Activated CD8-positive, alpha-beta memory T cell treated with anti-CD3 and anti-CD28 coated beads, Interleukin-2, amount 50 U/mL, for 48 hours (primary cell): ENCODE measurements at places on chromosomes 6 and 20.
A peak's percentile ranks its signal among the peaks of the same experiment; 100 is the strongest.

- no peak for DNase-seq
These were observed 2.6 kb downstream of the TRIM39 start for GRCh38 chr6:30329331-30329730.

GRCh38 chr20:34824806-34825529 is 483 bp downstream of the NCOA6 start:
- peak; percentile 81 for DNase-seq

DNA sequence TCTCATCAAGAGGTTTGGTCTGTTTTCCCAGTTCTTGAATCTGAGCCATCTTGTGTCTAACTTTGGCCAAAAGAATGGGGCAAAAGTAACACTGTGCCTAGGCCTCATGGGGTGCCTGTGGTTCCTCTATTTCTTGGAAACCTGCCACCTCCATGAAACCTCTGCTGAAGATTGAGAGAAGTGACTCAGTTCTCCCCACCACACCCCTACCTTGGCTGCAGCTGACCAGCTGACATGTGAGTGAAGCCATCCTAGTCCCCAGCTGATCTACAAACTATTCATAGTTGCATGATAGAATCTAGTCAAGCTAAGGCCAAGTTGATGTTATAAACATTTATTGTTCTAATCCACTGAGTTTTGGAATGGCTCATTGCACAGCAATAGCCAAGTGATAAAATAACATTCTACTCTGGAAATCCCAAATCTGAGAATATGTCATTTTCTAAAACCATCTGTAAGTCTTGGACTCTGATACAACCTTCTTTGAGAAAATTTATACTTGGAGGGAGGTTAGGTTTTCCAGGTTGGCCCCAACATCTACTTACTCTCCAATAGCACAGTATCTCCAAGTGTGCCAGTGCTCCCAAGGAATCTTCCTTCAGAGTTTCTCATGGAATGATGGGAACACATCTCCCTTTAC is 107.0 kb upstream of the SMLR1 start:
- DNase-seq: no peak

DNA sequence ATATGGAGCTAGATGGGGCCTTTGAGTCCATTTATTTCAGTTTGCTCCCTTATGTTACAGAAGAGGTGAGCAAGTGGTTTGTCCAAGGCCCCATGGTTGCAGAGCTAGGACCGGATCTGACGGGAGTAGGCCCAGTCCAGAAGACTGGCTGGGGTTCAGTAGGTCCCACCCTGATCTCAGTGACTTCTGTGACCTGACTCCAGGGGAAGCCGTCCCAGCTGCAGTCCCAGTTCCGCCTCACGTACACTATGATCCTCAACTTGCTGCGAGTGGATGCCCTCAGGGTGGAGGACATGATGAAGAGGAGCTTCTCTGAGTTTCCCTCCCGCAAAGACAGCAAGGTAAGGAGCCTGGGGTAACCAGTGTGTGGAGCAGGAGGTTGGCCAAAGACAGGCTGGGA is 5.4 kb downstream of the DXO start:
- DNase-seq: no peak

DNA sequence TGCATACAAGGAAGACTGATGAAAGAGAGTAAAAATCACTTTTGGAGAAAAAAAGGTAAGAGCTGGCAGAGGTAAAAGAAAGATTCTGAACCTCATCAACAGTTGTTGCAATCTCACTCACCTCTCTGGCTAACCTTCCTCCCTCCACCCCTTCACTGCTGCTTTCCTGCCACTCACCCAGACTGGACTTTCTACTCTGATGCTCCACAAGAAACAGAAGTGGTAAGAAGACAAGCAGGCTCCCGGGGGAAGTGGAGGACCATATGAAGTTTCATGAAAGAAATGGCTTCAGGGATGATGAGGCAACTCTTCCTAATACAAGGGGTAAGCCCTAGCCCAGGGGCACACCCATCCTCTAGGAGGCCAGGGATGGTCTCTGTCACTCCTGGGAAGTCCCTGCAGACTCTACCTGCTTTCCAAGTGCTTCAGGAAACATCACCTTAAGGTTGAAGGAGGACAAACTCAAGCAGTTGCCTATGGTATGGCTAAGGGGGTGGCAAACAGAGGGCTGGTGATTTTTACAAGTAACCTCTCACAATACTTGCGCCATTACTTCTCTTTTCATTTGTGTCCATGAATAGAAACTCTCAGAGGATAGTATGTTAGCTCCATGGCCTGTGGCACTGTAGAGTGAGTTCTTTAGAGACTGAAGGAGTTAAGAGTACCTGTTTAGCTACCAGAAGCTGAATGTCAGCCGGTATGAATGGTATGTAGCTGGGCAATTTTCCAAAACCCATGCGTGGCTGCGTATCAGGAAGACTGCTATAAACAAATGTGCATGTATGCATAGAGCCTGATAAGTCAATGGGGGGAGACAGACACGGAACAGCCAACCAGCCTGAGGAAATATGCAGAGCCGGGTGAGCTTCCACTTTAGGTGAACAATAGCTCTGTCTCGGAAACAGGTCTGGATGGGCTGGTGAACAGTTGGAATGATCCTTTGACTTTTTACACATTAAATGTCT is 112.0 kb downstream of the BACH2 start:
- DNase-seq: no peak

GRCh38 chr6:73727114-73727513 is 31.1 kb downstream of the CD109 start:
- no peak for DNase-seq

GRCh38 chr6:21663966-21664313 is 70.4 kb downstream of the SOX4 start:
- no peak for DNase-seq

- DNase-seq: no peak
These were observed 56.5 kb downstream of the MOXD1 start for GRCh38 chr6:132344811-132345210.

GRCh38 chr6:157845493-157846259 is 22.6 kb downstream of the SNX9 start:
- no peak for DNase-seq

DNA sequence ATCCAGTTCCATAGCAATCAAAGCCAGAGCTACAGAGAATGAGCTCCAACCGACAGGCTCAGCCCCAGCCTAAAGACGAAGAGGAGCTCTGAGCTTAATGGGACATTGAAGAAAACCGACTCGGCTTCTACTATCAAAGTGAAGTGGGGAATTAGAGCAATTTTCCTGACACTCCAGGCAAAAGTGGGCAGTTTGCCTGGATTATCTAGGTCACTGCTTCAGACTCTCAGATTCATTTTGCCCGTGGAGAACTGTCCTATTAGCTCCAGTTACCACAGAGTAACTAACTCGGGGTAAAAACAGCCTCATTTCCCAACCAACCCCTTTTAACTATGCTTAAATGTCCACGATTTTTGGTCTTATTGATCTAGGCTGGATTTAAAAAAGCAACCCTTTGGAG is 592.1 kb upstream of the NRSN1 start:
- DNase-seq: no peak

- DNase-seq: no peak
These were observed 69.3 kb upstream of the SUPT3H start for GRCh38 chr6:45447005-45447404.

DNA sequence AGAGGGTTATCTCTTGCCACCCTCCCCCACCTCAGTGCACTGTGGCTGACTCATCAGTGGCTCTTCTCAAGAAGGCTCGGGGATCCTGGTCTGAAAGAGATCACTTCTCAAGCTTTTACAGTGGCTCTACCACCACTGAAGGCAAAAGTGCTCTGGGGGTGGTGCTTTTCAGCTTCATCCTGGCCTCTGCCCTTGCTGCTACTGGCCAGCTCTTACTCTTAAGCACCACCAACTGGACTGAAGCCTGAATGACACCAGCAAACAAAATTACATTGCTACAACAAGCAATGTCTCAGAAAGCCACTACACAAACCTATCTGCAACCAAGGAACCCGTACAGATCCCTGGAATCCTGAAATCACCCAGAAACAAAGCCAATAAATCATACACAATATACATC is 402.1 kb downstream of the EPHA7 start:
- no peak for DNase-seq
